Brain (organoid and tissue), 16 donors: ENCODE measurements at places on chromosomes 12 and 14.

DNA sequence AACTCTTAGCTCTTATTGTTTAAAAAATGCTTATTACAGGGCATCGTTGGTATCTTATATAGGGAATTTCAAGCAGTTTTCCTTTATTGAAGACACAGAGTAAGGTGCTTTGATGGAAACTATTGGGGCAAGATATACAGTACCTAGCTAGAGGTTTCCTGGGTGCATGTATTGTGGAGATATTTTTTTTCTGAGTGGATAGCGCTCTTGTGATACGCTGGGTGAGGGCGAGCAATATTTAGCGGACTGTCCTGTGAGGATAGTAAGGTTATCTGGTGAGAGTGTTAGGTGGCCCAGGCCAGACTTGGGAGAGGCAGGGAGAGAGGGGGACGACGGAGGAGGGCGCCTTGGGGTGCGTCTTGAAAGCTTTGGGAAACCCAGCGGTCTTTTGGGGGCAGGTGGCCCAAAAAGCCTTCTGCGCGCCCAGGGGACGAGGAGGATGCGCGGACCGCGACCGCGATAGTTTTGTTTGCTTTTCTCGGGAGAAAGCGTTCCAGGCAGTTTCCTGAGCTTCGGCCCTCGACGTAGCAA lies 596 bp upstream of the BICD1 start:
- DNase-seq = no peak

- no peak for DNase-seq
Observed at GRCh38 chr12:22538311-22538710, 6.0 kb downstream of the C2CD5 start.

DNA sequence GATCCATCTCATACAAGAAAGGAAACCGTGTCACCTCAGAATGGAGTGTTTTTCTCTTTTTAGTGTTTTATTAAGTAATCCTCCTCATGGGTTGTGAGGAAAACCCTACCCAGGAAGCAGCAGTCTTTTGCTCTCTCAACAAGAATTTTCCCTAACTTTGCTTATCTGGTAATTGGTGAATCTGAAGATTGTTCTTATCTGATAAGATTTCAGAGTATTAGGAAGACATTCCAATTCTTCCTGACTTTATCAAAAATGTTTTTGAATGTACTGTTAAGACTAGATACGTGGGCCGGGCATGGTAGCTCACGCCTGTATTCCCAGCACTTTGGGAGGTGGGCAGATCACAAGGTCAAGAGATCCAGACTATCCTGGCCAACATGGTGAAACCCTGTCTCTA lies 86.0 kb downstream of the PHLDA1 start:
- no peak for DNase-seq

DNA sequence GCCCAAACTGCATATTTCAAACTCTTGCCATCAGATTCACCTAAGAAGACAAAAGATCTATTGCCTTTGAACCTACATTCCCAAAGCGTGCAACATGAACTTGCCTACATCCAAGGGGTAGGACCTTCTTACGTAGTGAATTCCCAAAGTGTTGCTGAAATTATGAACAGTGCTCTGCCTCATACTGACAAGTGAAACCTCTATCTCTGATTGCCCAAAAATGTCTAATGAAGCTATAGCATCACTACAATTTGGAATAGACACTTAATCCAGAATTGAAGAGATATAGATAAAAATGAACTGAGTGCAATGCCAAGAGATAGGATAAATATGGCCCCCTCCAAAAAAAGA lies 31.1 kb downstream of the CLEC2D start:
- DNase-seq = no peak

GRCh38 chr12:74775276-74775675 lies 237.6 kb downstream of the ATXN7L3B start:
- DNase-seq = no peak

- DNase-seq = no peak
Observed at GRCh38 chr12:63206494-63206893, 55.5 kb upstream of the AVPR1A start.

- peak; percentile 12 for DNase-seq
Observed at GRCh38 chr14:78530078-78530477, 359.9 kb downstream of the NRXN3 start.

GRCh38 chr12:106953352-106954250 lies 2.1 kb upstream of the TMEM263 start:
- DNase-seq = no peak

GRCh38 chr12:49079793-49080192 lies 10.0 kb upstream of the RHEBL1 start:
- no peak for DNase-seq

DNA sequence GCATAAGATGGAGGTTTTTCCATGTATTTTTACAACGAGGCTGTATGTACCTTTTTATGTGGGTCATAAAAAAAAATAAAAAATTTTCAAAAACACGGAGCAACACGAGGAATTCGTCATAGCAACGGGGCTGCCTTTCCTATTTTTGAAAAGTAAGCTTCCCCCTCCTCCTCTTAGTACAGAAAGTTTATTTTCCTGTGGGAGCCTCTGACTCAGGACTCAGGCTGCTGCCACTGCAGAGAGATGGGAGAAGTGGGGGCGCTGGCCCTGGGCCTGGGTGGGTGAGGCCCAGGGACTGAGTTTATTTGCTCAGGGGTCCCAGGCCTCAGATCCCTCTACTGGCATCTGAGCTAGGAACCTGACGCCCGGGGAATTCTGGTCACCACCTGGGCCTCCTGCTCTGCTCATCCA lies 10.2 kb upstream of the CMKLR1 start:
- peak; percentile 30 for DNase-seq

GRCh38 chr14:26427097-26427496 lies 170.7 kb downstream of the NOVA1 start:
- no peak for DNase-seq

- DNase-seq = no peak
Observed at GRCh38 chr12:2265461-2266167, 212.8 kb downstream of the CACNA1C start.

- no peak for DNase-seq
Observed at GRCh38 chr12:124098101-124098757, 125.2 kb downstream of the ZNF664 start.

GRCh38 chr14:102499401-102500157 lies 10.0 kb downstream of the ANKRD9 start:
- DNase-seq = no peak
